ENCODE measurements at places on chromosomes 13 and 19.

DNA sequence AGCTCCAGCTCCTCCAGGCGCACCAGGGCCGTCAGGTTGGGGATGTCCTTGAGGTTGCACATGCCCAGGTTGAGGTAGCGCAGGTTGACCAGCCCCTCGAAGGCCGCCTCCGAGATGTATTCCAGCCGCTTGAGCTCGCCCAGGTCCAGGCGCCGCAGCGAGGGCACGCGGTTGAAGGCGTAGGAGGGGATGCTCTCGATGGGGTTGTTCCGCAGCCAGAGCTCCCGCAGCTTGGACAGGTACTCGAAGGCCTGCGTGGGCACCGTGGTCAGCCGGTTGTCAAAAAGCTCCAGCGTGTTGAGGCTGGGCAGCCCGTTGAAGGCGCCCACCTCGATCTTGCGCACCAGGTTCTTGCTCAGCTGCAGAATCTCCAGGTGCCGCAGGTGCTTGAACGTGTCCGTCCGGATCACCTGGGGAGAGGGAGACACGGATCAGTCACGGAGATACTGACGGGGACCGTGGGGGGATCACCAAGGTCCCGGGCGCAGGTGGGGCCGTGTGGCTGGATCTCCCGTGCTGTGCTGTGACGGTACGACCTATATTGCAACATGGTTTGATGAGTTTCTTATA lies 5.4 kb upstream of the ASPDH start:
- no peaks in the 10 kb centered on the region for H3K36me3 ChIP-seq
- no peak overlapping the region for H3K27ac ChIP-seq
- DNase-seq = no peak
- H3K27me3 ChIP-seq = peaks cover 15% of the 10 kb centered on the region
- peaks cover 3% of the 10 kb centered on the region for H3K4me1 ChIP-seq
- no peak overlapping the region for H3K4me3 ChIP-seq

DNA sequence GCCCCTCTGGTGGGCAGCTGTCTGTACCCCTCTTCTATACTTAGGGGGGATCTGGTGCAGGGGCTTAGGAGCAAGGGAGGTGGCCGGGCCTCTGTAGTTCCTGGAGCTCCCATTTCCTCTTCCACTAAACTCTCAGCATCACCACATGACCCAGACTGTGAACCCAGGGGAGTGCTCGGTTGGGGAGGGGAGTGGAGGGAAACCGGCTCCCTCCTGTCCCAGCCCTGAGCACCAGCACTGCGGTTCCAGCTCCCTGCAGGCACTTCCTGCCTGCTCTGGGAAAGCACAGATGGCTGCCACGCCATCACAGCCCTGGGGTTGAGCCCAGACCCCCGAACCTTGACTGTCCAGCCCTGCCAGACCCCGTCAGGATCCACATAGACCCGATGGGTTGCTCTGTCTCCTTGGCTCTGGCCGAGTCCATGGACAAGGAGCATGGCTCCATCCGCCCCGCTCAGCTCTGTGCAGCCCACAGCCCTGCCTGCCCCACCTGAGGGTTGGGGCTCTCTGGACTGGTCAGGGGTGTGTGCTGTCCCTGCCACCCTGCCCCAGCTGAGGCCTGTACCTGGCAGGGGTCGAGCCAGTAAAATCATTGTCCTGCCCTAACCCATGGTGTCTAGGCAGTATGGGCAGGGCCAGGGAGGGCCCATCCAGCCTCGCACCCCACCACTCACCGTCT lies 36.0 kb upstream of the SLC7A10 start:
- peaks cover 38% of the 10 kb centered on the region for H3K27me3 ChIP-seq
- H3K36me3 ChIP-seq = peaks cover 6% of the 10 kb centered on the region
- no peak overlapping the region for H3K27ac ChIP-seq
- no peak overlapping the region for H3K4me3 ChIP-seq
- peaks cover 20% of the 10 kb centered on the region for H3K4me1 ChIP-seq
- no peak for DNase-seq

GRCh38 chr19:9323557-9323918 lies 441 bp upstream of the ZNF559 start:
- H3K4me1 ChIP-seq = peaks cover 20% of the 10 kb centered on the region
- H3K27me3 ChIP-seq = peaks cover 5% of the 10 kb centered on the region
- peak overlapping the region; percentile 89 for H3K27ac ChIP-seq
- H3K36me3 ChIP-seq = peaks cover 15% of the 10 kb centered on the region

DNA sequence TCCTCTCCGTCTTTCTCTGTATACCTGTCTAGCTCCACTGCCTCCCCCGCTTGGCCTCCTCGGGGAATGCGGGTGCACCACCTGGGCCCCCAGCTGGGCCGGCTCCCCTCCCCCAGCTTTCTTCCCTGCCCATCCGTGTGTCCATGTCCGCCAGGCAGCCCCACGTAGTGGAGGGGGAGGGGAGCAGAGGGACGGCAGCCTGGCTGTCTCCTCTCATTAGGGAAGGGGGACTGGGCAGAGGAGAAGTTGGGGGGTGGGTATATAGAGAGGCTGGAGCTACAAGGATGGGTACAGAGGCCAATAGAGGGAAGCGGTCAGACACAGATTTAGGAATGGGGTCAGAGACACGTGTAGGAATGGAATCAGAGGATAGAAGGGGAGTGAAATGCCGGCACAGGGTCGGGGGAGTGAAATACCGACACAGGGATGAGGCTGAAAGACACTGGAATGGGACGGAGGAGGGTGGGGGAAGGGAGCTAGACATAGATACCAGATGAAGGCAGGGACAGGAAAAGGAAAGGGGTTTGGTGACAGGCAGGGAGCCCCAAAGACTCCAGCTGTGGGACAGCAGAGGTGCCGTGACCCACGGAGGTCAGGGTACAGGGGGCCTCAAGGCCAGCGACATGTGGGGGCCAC lies 2.8 kb downstream of the NECTIN2 start:
- peaks cover 78% of the 10 kb centered on the region for H3K27me3 ChIP-seq
- DNase-seq = no peak
- peak overlapping the region; percentile 81 for H3K27ac ChIP-seq
- H3K4me1 ChIP-seq = peaks cover 26% of the 10 kb centered on the region

GRCh38 chr19:55535965-55536350 lies 975 bp downstream of the SBK2 start:
- no peak overlapping the region for H3K4me3 ChIP-seq
- H3K27me3 ChIP-seq = peaks cover 5% of the 10 kb centered on the region
- H3K4me1 ChIP-seq = no peaks in the 10 kb centered on the region
- no peaks in the 10 kb centered on the region for H3K36me3 ChIP-seq
- H3K27ac ChIP-seq = no peak overlapping the region

DNA sequence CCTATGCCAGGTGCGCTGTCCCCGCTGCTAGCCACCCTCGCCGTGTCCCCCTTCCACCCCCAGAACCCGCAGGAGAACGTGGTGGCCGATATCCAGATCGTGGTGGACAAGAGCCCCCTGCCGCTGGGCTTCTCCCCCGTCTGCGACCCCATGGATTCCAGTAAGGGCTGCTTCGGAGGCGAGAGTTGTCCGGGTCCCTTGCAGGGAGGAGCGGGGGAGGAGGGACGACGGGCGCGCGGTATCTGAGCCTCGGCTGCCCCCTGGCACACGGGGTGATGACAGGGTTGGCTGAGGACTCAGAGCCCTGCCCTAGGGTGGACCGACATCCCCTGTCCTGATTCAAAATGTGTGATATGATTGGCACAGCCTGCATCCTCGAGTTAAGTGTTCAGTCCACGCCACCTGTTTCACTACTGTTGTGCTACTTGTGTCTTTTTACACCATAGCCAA lies 653 bp downstream of the MVB12A start:
- peak overlapping the region; percentile 94 for H3K4me3 ChIP-seq
- H3K27ac ChIP-seq = no peak overlapping the region
- peak; percentile 12 for DNase-seq
- peaks cover 21% of the 10 kb centered on the region for H3K4me1 ChIP-seq

Measured in naive B cell (primary cell).